CD8-positive, alpha-beta memory T cell (primary cell): ENCODE measurements at places on chromosomes 4 and X. TPM values are rescaled to one million over a fixed set of nuclear protein-coding genes. Genes with fewer than 3 reads are reported as not detected.

DNA sequence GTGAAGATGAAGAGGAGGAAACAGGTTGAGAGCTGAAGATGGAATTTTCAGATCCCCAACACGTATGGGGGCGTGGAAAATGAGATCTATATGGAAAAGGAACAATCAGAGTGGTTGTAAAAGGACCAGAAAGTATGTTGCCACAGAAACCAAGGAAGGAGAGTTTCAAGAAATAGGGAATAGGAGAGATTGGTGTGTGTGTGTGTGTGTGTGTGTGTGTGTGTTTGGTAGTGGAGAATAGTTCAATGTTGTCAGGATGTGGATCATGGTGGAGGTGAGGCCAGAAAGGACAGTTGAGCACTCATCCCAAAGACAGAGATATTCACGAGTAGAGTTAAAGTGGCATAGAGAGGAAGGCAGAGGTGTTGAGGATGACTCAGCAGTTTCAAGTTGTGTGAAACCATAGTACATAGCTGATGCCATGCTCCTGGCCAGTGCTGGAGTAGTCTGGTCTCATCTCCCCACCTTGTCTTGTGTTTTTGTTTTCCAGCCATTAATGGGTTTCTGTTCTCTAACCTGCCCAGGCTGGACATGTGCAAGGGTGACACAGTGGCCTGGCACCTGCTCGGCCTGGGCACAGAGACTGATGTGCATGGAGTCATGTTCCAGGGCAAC is 36.1 kb downstream of the HEPH start:
- no peak for DNase-seq

- no peak for DNase-seq
Measured at GRCh38 chr4:71732706-71733105, 51.2 kb downstream of the GC start.

GRCh38 chr4:69239557-69240168 is 25.1 kb upstream of the UGT2B11 start:
- DNase-seq, result no peak

DNA sequence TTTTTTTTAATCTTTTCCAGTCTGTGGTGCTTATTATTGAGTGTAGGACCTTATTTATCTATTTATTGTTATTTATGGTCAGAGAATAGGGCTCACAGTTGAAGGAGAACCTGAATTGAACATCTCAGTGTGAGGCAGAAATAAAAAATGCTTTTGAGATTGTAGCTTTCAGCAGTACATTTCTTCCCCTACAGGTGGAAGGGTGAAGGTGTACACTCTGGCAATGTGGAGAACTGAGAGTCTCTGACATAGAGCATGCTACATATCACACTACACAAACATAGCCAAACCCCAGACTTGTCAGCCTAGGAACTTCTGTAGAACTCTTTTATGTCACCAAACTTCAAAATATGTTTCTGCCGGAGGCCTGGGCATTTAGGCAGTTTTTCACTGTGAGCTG is 140.2 kb downstream of the STIM2 start:
- DNase-seq, result no peak

IL15 gene
- 1.0 TPM for total RNA-seq
